Dorsolateral prefrontal cortex (tissue), 122 donors: ENCODE measurements at places on chromosomes 6 and 20.
A peak's percentile ranks its signal among the peaks of the same experiment; 100 is the strongest.

- DNase-seq = peak; percentile 89
Observed at GRCh38 chr20:35447082-35447789, 8.2 kb upstream of the CEP250 start.

- DNase-seq = peak; percentile 87
Observed at GRCh38 chr6:143510991-143511891, at the start of gene FUCA2. TSS of gene FUCA2 (minus strand) at chr6:143511720. CDS start at chr6:143511634, 86 bp downstream.

- DNase-seq = no peak
Observed at GRCh38 chr6:73577676-73578075, 56.8 kb upstream of the EEF1A1 start.

DNA sequence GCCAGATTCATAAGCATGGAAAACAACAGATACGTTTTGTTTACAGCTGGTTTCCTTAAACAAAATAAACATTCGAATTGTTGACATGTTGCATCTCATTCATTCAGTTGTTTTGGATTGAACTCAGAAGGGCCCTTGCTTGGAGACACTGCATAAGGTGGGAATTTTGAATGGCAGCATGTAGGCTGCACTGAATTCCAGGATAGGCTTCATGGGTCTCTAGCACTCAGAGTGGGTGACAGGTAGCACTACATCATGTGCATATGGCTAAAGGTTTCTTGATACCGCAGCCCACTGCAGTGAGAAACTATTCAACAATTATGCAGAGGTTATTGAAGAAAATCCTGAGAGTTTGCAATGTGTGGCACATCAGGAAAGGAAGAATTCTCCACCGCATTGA is 1.6 kb downstream of the BEND6 start:
- no peak for DNase-seq

DNA sequence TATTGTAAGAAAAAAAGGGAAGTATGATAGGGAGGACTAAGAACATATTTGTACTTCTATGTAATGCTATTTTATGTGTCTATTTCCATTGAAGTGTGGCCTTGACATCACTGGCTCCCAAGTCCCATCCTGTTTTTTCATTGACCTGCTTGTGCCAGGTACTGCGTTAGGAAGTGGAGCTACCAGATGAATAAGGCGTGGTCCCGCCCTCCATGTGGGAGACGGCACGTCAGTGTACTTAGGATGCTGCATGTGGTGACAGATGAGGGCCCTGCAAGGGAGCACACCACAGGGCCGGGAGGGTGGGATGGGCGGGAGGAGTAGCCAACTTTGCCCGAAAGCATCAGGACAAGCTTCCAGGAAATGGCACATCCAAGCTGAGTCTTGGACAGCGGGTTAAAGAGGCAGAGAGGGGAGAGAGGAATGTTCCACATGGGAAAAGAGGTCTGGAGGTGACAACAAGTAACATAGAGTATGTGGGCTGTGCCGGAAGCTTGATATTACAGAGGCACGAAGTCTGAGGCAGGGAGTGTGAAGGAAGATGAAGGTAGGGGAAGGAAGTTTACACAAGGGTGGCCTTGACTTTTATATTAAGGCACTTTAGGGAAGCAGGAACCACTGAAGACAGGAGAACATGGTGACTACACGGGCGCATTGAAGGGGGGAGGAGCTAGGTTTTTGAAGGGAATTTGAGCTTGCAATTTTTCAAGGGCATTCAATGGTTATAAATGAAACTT is 140.6 kb downstream of the MTHFD1L start:
- DNase-seq = no peak

DNA sequence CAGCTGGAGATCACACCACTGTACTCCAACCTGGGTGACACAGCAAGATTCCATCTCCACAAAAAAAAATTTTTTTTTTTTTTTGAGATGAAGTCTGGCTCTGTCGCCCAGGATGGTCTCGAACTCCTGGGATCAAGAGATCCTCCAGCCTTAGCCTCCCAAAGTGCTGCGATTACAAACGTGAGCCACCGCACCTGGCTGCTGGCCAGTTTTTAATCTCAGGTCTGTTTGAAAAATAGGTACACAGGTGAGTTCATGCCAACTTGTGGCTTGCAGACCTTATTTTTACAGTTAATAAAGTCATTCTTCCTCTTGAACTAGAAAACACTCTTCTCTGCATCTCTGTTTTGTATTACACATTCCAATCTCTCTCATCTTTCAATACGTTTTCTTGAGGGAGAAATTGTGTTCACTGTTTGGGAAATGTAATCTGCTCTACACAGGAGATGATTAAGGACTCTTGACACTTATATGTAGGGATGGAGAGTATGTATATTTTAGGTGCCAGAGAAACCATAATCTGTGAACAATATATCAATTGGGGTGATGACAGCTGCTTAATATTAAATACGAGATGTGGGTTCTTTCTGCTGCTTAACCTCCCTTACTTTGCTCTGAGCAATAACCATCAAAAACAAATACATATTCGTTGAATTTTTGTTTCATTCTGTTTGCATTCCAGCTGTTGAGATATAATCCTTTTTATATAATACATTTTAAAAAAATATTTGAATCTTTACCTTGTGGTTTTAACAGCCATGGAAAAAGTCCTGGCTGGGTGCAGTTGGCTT is 17.7 kb upstream of the RIPOR3 start:
- no peak for DNase-seq

DNA sequence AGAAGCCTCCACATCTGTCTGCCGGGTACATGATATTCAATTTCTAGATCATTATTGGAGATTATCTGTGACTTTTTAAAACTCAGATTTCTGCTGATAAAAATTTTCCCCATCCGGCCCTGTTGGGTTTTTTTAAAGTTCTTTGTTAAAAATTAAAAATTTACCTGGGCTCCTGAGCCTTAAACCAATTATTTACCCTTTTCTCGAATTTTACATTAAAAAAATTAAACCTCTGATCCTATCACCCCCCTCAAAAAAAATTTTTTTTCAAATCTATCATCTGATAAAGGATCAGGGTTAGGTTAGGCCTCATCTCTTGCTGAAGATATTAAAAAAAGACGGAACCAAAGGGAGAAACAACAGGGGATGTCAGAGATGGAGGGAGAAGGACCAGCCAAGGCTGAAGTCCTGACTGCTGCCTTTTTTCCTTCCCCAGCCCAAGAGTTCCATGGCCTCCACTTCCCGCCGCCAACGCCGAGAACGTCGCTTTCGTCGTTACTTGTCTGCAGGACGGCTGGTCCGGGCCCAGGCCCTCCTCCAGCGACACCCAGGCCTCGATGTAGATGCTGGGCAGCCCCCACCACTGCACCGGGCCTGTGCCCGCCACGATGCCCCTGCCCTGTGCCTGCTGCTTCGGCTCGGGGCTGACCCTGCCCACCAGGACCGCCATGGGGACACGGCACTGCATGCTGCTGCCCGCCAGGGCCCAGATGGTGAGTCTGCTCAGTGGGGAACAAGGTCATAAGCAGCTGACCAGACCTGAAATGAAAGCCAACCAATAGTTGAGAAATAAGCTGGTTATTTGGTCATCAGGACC is 527 bp downstream of the NFKBIL1 start:
- DNase-seq = no peak

DNA sequence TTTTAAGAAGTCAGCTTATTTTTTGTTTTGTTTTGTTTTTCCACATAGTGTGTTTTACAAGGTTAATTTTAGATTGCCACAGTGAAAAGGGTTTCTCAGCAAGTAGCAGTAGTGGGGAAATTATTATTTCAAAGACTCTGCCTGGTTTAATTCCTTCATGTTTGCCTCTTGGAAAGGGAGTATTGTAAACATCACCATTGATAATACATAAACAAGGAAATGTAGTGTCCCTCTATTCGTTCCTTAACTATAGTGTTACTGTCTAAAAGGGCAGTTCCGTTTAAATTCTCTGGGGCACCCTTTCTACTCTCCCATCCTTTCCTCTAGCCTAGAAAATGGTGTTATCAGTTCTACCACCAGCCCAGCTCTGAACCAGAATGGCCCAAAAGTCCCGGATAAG is 391.0 kb upstream of the SOX4 start:
- no peak for DNase-seq

DNA sequence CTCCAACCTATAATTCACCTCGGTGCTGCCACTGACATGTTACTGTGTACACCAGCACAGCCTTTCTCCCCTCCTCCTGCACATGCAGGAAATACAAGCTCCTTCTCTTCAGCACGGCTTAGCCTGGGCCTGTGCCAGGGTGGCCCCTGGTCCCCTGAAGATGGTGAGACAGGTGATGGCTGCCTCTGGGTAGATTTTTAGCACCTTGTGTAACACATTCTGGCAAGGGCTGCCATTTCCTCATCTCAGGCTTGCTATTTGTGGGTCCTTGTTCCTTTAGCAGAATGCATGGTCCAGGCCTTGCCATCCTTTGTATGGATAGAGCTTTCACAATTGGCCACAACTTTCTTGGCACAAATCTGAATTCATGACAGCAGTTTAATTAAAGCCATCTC is 151.3 kb downstream of the CDC5L start:
- no peak for DNase-seq

GRCh38 chr6:56595490-56596122 is 47.1 kb downstream of the DST start:
- DNase-seq = no peak

DNA sequence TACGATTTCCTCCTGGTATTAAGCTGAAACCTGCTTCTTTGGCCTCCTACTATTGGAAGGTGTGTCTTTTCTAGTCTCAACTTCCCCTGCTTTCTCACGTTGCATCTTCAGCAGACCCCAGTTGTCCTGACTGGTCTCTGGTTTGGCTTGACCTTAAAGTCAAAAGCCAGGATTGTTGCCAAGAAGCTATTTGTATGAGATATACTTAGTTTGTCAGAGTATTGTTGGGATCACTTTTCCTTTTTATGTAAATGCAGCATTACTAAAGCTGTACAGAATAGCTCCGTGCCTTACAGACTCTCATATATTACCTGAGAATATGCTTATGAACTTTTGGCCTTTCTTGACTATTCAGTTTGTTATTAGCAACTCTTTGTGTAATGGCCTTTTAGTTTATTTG is 61.1 kb downstream of the TSPYL4 start:
- no peak for DNase-seq

DNA sequence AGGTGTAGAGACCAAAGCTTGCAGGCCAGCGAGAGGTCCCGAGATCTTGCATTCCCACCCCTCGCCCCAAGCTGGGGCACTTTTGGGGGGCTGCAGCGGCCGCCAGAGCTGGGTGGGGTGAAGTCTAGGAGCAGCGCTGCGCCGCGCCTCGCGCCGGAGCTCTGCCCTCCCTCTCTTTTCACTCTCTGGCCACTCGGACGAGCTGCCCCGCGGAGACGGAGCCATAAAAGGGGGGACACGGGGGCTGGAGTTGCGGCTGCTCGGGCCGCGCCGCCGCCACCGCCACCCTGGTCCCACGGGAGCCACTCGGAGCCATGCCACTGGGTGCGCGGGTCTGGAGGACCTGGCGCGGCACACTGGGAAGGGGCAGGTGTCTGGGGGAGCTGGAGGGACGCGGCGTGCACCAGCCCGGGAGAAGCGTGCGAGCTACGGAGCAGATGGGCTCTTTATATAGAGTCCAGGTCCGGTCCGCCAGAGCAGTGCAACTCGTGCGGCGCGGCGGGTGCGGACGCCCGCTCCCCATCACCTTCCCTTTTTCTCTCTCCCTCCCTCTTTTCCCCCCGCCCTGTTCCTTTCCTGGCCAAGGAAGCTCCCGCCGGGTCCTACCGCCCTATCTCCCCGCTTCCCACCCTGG is 687 bp upstream of the HTR1B start:
- DNase-seq = no peak

- DNase-seq = no peak
Observed at GRCh38 chr6:75285283-75285639, 669 bp upstream of the TMEM30A start.

DNA sequence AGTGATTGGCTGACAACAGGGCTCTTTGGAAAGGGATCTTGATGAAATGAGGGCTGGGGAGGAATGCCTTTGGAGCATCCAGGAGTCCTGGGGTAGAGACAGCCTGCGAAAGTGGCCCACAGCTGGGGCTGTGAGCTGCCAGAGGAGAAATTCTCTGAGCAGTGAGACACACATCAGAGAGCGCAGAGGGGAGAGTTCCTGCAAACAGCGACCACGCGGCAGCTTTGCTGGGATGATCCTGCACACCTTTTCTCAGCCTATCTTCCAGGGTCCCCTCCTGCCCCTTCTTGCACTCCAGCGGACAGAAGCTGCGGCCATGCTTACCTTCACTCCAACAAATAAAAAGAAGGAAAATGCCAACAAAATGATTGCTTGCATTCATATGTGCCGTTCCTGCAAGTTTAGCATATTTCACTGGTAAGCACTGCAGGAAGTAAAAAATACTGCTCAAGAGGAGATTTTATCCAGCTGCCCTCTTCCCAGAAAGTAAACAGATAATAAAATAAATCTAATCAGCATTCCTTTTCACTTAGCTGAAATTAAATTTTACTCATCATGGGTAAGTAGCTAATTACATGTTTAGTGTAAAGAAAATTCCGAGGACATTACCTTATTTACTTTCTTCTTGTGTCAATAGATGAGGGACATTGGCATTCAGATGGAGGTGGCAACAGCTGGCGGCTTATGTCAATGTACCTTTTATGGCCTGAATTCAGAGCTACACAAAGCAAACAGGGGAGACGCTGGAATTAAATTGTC is 339.9 kb upstream of the ARID1B start:
- no peak for DNase-seq

DNA sequence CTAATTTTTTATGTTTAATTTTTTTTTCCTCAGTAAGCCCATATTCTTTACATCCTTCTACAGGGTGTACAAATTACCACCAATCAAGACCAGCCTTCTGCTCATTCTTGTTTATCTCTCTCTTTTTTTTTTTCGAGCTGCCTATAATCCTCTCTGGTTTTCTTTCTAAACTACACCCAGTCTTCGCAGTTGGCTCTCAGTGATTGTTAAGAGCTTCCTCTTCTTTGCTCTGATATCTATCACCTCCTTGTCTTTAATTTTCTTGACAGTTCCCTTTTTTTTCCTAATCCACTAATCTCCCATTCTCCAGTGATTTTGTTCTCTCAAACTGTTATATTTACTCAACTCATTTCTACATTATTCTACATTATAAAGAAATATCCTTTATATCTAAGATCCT is 38.5 kb upstream of the PTPRK start:
- no peak for DNase-seq

- DNase-seq = no peak
Observed at GRCh38 chr20:34433391-34433790, 70.3 kb downstream of the ITCH start.

GRCh38 chr6:2875359-2876191 is 27.5 kb downstream of the SERPINB9 start:
- no peak for DNase-seq

GRCh38 chr6:168734523-168734922 is 293.5 kb downstream of the SMOC2 start:
- no peak for DNase-seq

GRCh38 chr6:127199470-127199869 is 67.2 kb upstream of the RNF146 start:
- no peak for DNase-seq

DNA sequence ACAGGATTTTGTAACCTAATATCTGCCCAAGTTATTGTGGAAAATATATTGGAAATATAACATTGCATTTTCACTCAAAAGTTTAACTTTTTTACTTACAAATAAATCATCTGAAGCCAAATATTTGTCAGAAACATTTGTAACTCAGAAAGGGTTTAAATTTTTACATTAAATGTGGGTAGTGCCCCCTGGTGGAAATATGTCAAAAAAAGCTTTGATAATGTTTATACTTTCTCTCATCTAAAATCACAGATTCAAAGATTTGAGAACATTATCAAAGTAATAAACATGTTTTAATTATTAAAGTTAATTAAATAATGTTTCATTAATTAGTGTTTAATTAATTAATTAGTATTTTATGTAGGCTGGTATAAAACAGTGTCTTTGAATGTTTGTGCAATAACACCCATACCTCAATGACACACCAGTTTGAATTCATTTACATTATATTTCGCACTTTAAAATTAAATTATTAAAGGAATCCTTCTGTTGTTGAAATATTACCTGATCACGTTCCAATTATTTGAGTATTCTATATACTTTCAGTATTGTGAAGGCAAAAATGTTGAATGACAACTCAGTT is 320.1 kb upstream of the FKBP1C start:
- no peak for DNase-seq
